HS-27A (cell line): ENCODE measurements at places on chromosomes 12 and 14.

GRCh38 chr12:64400041-64400440, 4.2 kb upstream of the XPOT start:
- DNase-seq = no peak

GRCh38 chr12:60714141-60714900, 1118.5 kb downstream of the SLC16A7 start:
- no peak for DNase-seq

GRCh38 chr12:116852303-116852702, 28.9 kb downstream of the HRK start:
- DNase-seq = no peak

DNA sequence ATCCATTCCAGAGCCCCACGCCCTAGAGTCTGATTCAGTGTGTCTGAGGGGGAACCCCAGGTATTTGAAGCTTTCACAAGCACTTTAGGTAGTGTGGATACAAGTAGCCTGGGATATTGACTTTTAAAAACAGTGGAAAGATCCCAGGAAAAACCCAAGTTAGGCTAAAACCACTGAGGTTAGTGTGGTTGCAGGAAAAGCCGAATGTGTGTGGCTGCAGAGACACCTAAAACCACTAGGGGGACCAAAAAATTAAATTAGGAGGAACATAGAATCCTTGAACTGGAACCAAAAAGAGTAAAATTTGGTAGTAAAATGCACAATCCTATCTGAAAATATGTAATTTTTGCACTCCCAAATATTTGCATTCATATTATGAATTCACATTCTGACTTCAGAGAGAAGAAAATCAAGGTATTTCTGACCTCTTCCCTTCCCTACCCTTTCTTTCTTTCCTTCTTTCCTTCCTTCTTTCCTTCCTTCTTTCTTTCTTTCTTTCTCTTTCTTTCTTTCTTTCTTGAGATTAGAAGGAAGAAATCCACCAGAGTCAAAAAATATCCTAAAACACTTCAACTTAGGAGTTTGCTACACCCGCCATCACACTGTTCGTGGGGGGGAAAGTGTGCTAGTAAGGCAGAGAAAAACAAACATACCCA, 37.8 kb downstream of the SLCO1A2 start:
- DNase-seq = no peak
